ENCODE measurements at places on chromosomes 1 and 21. TPM values are rescaled to one million over a fixed set of nuclear protein-coding genes. Genes with fewer than 3 reads are reported as not detected.

DNA sequence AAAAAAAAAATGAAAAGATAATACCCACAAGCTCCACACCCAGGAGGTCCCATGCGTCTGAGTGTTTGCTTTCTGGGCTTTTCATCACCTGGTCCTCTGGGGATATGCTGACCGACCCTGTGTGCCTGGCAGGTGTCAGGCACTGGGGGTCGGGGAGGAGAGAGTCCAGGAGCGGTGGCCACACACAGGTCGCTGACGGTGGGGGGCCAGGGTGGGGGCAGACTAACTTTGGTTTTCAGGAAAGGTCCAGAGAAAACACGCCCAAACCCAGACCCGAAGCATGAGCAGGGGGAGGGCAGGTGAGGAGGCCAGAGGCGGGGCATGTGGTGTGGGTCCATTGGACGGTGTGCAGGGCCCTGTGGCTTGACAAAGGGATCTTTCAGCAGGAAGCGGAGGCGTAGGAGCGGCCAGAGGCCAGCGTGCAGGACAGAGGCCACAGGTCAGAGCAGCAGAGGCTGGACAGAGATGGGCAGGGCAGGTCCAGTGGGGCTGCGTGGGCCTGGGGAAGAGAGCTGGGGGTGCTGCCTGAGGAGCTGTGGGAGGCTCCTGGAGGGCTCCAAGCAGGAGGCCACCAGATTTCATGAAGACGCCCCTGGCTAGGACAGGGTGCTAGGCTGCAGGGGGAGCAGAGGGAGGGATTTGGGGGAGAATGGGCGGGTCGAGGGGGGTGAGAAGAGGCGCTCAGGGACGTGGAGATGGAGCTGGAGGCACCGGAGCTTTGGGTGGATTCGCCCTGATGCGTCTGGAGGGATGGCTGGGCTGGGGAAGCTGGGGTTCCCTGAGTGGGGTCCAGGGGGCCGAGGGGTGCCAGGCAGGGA, 15.8 kb downstream of the RNF223 start:
- H3K27ac ChIP-seq = no peak overlapping the region
- DNase-seq = no peak
- H3K4me1 ChIP-seq = no peaks in the 10 kb centered on the region
- peaks cover 4% of the 10 kb centered on the region for H3K27me3 ChIP-seq
- no peak overlapping the region for H3K4me3 ChIP-seq

DNA sequence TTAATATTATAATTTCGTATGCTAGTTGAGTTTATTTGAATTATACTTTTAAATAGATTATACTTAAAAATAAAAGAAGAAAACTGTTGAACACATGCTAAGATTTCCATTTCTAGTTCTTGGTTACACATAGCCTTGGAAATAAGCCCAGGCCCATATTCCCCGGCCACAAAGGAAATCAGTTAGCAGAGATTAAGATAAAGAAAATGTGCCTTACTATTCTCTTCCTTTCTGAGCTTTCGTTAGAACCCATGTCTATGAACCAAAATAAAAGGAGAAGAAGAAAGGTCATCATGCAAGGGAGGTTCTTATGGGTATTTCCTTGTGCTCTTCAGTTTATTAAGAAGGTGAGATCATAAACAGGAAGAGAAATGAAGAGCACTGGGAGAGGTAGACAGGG, 32.3 kb upstream of the CRP start:
- H3K27ac ChIP-seq = no peak overlapping the region
- H3K4me1 ChIP-seq = no peaks in the 10 kb centered on the region
- H3K4me3 ChIP-seq = no peak overlapping the region
- no peaks in the 10 kb centered on the region for H3K27me3 ChIP-seq

GRCh38 chr1:173195596-173196088, 11.5 kb downstream of the TNFSF4 start:
- no peak overlapping the region for H3K4me3 ChIP-seq
- H3K27me3 ChIP-seq = no peaks in the 10 kb centered on the region
- no peak for DNase-seq
- no peaks in the 10 kb centered on the region for H3K36me3 ChIP-seq
- H3K27ac ChIP-seq = no peak overlapping the region
- H3K4me1 ChIP-seq = peaks cover under 1% of the 10 kb centered on the region

DNA sequence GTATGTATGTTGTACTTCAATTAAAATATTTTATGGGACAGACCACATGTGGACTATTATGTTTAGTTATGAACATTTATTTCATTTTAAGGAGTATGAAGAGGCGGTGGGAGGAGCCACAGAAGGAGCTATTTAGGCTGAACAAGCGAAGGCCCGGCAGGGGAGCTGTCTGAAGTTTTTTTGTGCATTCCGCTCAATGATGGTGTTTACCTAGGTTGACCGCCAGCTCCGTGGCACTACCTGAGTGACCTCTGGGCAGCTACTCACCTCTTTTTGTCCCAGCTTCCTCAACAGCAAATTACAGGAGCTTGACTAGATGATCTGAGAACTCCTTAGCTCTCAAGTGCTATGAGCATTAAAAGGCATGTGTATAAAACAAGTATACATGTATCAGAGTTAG, 32.7 kb upstream of the C1orf198 start:
- no peaks in the 10 kb centered on the region for H3K36me3 ChIP-seq
- H3K4me3 ChIP-seq = no peak overlapping the region
- H3K27ac ChIP-seq = no peak overlapping the region
- no peaks in the 10 kb centered on the region for H3K27me3 ChIP-seq
- peaks cover 4% of the 10 kb centered on the region for H3K4me1 ChIP-seq
- DNase-seq = no peak

DNA sequence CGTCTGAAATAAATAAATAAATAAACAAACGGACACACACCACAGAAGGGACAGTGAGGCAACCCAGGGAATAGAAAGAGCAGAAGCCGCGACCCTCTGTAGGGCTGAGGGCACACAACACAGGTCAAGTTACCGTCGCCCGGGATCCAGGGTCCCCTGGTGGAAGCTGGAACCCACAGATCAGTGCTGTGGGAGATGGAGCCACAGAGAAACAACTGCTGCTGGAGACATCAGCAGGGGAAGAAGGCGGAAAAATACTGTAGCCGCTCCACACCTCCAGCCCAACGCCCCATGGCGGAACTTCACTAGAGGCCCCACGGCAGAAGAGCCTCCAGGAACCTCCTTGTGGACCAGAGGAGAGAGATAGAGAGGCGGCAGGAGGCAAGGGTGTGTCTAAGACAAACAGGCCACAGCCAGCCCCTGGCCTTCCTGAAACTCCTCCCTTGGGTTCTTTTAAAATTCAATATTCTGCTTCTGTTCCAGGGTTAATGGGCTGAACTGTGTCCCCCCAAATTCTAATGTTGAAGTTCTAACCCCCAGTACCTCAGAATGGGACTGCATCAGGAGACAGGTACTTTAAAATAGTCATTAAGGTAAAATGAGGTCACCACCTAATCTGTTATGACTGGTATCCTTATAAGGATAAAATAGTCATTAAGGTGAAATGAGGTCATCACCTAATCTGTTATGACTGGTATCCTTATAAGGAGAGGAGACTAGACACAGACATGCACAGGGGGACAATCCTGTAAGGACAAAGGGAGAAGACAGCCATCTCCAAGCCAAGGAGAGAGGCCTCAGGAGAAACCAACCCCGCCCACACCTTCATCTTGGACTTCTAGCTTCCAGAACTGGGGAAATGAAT, 7.7 kb upstream of the HLCS start:
- no peaks in the 10 kb centered on the region for H3K4me1 ChIP-seq
- DNase-seq = no peak
- H3K4me3 ChIP-seq = no peak overlapping the region

DNA sequence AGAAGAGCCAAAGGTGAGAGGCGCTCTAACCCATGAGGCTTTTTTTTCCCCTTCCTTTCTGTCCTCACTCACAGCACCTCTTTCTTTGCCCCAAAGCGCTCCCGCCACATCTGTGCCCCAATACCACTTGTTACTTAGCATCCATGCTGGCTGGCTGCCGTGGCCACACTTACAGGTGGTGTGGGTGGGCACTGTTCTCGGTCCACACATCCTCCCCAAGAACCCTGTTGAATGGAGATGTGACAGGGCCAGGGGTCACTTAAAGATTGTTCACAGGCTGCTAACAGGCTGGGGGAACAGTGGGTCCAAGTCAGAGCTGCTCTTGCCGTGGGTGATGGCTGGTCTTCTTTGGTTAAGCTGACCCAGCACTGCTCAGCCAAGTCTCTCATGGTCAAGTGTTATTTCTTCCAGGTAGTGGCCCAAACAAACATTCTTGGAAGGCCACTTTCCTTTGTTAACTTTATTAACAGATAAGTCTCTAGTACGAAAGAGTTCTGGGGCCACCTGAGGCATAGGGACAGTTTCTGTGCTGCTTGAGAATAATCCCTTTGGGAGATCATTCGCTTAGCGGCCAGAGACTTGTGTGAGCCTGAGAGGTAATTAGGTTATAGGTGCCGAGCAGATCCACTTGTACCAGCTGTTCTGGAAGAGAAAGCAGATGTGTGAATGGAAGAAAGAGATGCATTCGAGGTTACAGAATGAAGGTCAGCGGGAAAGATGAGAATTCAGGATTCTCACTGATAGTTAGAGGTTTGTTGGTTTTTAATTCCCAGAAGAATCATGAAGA, 62.6 kb upstream of the IRF2BP2 start:
- no peak overlapping the region for H3K27ac ChIP-seq
- no peaks in the 10 kb centered on the region for H3K36me3 ChIP-seq
- H3K4me1 ChIP-seq = no peaks in the 10 kb centered on the region
- no peak for DNase-seq
- H3K27me3 ChIP-seq = no peaks in the 10 kb centered on the region

- DNase-seq = no peak
- no peak overlapping the region for H3K27ac ChIP-seq
- H3K36me3 ChIP-seq = no peaks in the 10 kb centered on the region
- no peak overlapping the region for H3K4me3 ChIP-seq
- H3K4me1 ChIP-seq = no peaks in the 10 kb centered on the region
- H3K27me3 ChIP-seq = no peaks in the 10 kb centered on the region
Observed at GRCh38 chr1:15075817-15076216, 77.7 kb upstream of the TMEM51 start.

DNA sequence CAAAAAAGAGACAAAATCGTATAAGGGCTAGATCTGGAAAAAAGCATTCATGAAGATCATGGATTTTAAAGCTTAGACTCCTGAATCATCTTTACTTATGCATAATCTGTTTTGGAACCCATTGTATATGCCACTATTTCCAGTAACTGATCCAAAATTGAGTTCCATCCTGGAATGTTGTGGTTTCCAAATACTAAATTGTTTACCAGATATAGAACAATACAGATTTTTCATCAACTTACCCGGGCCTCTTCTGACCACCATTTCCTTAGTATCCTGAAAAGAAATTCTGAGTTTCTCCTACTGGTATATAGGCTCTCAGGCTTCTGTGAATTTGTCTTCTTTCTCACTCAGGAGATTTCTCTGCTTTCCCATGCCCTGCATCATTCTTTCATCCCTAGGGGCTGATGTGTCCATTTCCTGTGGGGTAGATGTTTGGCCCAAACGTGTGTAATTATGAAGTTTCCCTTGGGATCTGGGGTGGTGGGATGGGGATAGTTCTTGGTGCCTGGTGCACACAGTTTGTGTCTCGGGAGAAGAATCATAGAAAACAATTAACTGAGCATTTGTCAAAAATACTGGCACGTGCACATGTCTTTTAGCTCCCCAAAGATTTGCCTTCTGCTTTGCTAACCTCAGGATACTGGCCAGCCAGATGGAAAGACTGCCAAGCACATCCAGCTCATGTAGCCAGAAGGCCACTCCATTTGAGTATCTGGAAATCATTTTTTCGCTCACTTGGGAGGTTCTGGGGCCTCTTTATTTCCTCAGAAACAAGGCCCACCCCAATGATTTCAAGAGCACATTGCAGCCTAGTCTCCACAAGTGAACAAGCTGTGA, 127.8 kb downstream of the NTMT2 start:
- no peak overlapping the region for H3K27ac ChIP-seq
- H3K36me3 ChIP-seq = no peaks in the 10 kb centered on the region

GRCh38 chr1:40987439-40988276, 8.2 kb downstream of the CTPS1 start:
- DNase-seq = no peak
- H3K36me3 ChIP-seq = peaks cover 3% of the 10 kb centered on the region
- H3K4me3 ChIP-seq = no peak overlapping the region
- H3K27me3 ChIP-seq = no peaks in the 10 kb centered on the region

DNA sequence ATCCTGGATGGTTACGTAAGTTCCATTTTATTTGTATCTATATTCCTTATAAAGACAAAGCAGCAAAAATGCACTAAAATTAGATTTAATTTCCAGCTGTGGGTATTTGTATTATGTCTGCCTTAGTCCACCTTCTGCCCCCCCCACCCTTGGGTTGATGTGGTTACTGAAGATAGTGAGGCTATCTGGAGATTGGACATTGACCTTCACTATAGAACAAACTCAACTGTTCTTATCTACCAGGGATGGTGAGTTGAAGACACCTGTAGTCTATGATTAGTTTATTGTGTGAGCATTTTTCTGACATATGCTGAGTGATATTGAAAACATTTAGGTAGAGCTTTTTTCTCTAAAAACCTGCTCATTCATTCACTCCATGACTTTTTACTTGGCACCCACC, 122.2 kb downstream of the NFIA start:
- H3K36me3 ChIP-seq = no peaks in the 10 kb centered on the region
- H3K27me3 ChIP-seq = no peaks in the 10 kb centered on the region
- no peak overlapping the region for H3K27ac ChIP-seq
- no peak for DNase-seq
- peaks cover 5% of the 10 kb centered on the region for H3K4me1 ChIP-seq

The TRAF3IP3 gene
- total RNA-seq = 16.4 TPM

The IL19 gene
- 3.6 TPM for total RNA-seq

The LRRC7 gene
- total RNA-seq = 0.19 TPM

The CDK11A gene
- total RNA-seq = 37.3 TPM

The RBP7 gene
- 21.2 TPM for total RNA-seq

The EPHA10 gene
- total RNA-seq = 0.88 TPM

The PPM1J gene
- total RNA-seq = 2.0 TPM
